ENCODE measurements at places on chromosomes 16 and 17. TPM values are rescaled to one million over a fixed set of nuclear protein-coding genes. Genes with fewer than 3 reads are reported as not detected.

DNA sequence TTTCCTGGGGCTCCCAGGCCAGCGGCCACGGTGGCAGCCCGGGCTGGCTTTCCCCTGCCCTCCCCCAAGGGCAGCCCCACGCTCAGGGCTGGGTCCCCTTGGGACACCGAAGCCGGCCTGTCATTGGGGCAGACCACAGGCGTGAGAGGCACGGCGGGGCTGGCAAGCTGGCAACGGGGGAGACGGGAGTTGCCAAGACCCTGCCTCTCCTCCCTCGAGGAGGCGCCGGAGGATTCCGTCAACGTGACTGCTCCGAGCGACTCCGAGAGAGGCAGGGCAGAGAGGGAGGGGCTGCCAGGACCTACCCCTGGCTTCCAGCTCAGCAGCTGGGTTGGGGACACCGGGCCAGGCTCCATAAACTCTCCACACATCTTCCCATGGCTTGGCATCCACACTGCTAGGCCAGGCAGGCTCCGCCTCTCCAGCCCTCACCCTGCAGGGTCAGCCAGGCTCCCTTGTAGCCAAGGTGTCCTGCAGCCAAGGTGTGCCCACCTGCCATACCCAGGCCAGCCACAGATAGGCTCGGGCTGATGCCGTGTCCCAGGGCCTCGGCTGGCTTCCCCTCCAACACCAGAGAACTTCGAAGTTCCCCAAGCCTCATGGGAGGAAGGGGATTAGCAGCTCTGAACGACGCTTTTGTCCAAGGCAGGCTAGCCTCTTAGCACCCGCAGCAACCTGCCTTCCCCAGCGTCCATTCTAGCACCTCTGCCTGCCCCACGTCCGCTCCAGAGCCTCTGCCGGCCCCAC lies 25.5 kb downstream of the TIMM22 start:
- no peak for DNase-seq

GRCh38 chr16:314351-314750 lies 31.4 kb downstream of the PDIA2 start:
- no peak for DNase-seq

DNA sequence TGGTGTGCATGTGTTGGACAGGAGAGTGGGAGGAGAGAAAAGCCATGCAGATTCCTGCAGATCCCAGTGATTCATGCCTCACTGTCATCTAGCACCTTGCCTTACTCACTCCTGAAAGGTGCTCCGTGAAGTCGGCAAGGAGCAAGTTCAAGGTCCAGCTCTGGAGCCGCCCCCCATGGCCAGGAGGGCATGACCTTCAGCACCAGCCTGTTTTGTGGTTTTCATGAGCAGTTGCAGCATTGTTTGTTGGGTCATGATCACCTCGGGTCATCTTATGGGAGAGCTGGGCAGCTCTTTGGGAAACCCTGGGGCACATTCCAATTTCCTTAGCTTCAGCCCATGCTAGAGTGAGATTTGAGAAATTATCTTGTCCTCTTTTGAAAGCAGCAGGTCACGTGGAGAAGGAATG lies 137.5 kb upstream of the IRX3 start:
- peak; percentile 66 for DNase-seq

DNA sequence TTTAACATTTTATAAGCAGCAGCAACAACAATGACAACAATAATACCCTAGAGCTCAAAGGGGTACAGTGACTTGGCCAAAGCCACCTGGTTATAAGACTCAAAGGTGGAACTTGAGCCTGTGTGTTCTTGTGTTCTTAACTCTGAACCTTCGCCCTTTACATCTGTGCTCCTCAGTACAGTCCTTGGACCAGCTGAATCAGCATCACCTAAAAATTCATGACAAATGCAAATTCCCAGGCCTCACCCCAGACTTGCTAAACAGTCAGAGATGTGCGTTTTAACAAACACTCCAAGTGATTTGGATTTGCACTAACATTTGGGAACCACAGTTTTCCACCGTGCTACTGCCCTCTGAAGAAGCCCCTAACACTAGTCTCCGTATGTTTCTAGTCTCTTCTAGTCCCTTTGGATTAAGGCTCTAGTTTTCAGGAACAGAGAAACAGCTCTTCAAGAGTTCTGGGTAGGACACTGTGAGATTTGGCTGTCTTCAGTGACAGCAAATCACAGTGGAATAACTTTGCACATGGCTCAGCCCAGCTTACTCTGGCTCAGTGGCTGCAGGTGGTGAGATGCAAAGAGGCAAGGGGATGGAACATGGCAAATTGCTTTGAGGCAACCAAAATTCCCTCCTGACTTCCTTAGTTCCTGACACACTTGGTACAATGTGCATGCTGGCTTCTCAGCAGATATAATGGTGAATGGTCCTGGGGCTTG lies 151.0 kb upstream of the CDH11 start:
- no peak for DNase-seq

GRCh38 chr16:3950343-3951193 lies 70.1 kb upstream of the CREBBP start:
- DNase-seq = peak; percentile 52

- DNase-seq = no peak
Observed at GRCh38 chr17:29847527-29848400, 82.3 kb downstream of the SSH2 start.

DNA sequence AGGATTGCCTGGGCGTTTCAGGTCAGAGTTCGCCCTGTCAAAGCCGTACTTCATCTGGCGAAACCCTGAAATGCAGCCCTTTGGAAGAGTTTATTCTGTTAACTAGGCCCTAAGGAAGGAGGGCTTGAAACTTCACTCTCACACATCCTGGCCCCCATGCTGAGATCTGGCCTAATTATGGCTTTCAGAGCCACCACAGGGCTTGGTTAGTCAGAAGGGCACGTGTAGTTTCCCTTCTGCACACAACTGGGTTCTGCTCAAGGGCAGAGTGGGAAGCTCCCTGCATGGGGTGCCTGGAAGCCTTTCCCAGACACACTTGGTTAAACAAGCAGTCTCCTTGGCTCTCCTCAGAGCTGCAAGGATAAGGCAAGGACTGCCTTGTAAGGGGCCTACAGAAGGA lies 397.3 kb downstream of the SHISA9 start:
- DNase-seq = no peak

DNA sequence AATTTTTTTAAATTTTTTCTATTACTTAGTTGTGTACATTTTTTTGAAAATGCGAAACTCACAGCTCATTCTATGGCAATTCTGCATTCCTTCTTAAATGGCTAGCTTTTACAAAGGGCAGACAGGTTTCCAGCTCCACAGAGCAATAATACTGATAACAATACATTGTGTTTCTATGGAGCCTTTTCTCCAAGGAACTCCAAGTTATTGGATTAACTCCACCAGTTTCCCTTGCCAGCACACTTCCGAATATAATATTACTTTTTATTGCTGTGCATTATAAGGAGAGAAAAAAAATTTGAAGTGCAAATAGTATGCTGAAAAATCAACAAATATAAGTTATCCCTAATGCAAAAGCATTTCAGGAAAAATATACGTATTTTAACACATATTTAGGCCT lies 127.5 kb upstream of the PSMD7 start:
- DNase-seq = no peak

GRCh38 chr17:859061-859823 lies 77.1 kb downstream of the MRM3 start:
- no peak for DNase-seq

DNA sequence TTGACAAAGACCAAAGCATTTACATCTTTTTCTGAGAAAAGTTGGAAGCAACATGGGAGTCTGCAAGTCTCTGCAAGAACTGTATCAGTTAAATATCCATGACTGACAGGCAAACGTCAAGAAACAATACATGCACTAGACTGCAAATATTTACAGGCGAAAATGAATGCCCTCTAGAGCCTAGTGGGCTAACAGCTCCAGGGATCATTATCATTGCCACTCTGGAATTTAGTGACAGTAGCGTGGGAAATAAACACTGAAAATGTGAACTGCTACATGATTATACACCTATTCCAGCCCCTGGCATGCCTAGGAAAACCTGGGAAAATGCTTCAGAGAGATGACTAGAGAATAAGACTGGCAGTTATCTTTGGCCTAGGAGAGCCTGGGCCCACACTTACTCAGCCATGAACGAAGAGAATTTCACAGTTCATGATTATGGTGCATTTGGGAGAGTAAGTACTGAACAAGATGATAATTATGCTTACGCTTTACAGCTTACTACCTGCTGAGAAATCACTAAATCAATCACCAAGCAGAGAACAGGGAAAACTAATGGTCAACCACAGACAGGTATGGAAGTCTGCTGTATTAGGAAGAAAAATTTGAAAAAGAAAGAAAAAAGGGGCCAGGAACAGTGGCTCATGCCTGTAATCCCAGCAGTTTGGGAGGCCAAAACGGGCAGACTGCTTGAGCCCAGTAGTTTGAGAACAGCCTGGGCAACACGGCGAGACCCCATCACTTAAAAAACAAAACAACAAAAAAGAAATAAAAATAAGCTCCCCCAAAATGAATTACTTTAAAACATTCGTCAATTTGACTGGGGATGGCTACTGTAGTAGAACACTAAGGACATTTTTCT lies 66.6 kb upstream of the CLEC18B start:
- DNase-seq = no peak

GRCh38 chr16:12971241-12971640 lies 69.8 kb downstream of the SHISA9 start:
- peak; percentile 95 for DNase-seq

GRCh38 chr17:82838386-82839063 lies 1.3 kb downstream of the ZNF750 start:
- peak; percentile 59 for DNase-seq

GRCh38 chr17:20966870-20967269 lies 75.9 kb downstream of the USP22 start:
- no peak for DNase-seq

- no peak for DNase-seq
Observed at GRCh38 chr16:57444711-57445110, 2.5 kb downstream of the CIAPIN1 start.

DNA sequence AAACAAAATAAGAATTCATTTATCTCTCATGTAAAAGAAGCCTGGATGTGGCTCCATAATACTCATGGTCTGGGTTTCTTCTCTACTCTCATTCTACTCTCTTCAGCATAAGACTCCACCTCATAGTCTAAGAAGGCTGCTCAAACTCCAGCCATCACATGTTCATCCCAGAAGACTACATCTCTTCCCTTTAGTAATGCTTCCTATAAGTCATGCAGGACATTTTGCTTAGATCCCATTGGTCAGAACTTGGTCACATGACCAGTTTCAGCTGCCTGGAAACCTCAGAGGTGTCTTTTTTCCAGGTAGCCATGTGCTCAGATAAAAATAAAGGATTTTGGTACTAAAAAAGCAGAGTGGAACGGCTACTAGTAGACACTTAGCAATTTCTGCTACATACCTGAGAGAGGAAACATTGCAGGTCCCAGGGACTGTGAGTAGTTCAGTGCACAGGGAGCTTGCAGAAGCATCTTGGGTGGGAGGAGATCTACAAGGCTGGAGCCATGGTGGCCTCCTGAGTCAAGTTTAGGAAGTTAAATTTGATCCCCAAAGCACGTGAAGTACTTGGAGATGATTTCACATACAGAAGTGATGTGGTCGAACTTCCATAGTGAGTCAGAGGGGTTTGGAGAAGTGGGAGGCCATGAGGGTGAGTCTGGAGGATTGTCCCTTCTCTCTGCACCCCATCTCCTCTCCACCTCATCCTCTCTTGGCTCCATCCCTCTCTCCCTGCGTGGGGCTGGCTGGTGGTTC lies 110.2 kb downstream of the CCDC182 start:
- DNase-seq = no peak

DNA sequence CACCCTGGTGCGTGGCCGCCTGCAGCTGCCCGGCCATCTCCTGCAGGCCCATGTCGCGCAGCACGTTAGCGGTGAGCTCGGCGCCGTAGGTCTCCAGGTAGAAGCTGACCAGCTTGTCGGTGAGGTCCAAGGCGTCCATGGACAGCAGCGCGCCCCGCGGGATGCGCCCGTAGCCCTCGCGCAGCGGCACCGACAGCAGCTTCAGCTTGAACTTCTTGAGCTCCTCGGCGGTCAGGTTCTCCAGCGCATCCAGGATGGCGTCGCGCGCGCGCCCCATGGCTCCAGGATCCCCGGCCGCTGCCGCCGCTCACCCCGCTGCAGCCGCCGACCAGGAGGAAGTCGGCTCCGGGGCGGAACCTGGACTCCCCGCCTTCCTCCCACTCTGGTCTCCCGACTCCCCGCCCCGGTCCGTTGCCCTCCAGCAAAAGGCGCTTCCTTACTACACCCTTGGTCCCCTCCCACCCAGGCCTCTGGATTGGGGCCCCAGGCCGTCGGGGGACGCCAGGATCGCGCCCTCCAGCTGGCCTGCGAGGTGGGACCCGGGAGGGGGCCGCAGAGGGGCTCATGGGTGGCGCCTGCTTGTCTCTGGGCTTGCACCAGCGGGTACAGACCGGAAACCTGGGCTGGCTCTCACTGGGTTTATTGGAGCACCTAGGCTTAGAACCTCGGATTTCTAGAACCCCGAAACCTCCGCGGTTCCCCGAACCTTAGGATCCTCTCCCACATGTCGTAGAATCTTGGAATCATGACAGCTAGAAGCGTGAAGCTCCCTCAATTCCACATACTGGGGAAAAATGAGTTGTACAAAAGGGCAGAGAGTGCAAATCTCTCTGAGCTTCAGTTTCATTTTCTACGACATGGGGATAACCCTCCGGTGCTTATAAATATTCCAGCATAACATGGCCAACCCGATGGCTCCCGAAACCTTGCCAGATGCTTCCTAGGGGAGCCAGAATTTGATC lies at the start of gene PYCARD:
TSS of gene PYCARD (minus strand) at position 347 of the 962 bp plus-strand sequence. CDS start at position 277, 70 bp downstream.
- peak; percentile 49 for DNase-seq

- no peak for DNase-seq
Observed at GRCh38 chr17:40281663-40282062, 6.0 kb upstream of the CDC6 start.

GRCh38 chr17:77946900-77947645 lies 11.4 kb upstream of the TNRC6C start:
- DNase-seq = no peak

- DNase-seq = no peak
Observed at GRCh38 chr17:8482546-8482945, 46.9 kb downstream of the NDEL1 start.

DNA sequence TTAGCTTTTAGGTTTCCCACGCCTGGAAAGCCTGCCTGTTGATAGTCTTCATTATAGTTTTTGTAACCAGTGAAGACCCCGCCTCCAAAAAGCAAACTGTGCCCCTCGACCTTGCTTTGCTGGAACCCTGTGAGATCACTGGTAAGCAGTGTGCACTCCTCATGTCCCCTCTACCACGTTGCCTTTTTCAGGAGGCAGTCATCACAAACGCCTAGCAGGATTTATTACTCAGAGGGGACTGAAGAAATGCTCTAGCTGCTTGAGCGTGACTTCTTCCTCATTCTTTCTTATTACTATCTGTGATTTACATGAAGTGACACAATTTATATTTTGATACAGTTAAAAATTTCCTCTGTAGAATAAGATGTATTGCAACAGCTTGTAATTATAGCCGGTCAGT lies 6.5 kb upstream of the KRTAP3-1 start:
- DNase-seq = no peak

- DNase-seq = no peak
Observed at GRCh38 chr17:80940171-80941123, 51.2 kb upstream of the CHMP6 start.

- DNase-seq = no peak
Observed at GRCh38 chr16:87369117-87369765, 14.3 kb downstream of the FBXO31 start.

PRAC1 gene
- not detected for total RNA-seq

AANAT gene
- total RNA-seq = not detected

FNDC8 gene
- total RNA-seq = not detected

NGFR gene
- 12.8 TPM for total RNA-seq

CSHL1 gene
- not detected for total RNA-seq

SDK2 gene
- total RNA-seq = 31.5 TPM

KCNJ18 gene
- not detected for total RNA-seq

IL32 gene
- total RNA-seq = 12.3 TPM

MMP15 gene
- 6.9 TPM for total RNA-seq

EVI2B gene
- 2.0 TPM for total RNA-seq

MGAT5B gene
- 0.89 TPM for total RNA-seq

GRIN2A gene
- under 0.01 TPM for total RNA-seq

PRR35 gene
- not detected for total RNA-seq
